ENCODE measurements at places on chromosomes 16 and 17.

DNA sequence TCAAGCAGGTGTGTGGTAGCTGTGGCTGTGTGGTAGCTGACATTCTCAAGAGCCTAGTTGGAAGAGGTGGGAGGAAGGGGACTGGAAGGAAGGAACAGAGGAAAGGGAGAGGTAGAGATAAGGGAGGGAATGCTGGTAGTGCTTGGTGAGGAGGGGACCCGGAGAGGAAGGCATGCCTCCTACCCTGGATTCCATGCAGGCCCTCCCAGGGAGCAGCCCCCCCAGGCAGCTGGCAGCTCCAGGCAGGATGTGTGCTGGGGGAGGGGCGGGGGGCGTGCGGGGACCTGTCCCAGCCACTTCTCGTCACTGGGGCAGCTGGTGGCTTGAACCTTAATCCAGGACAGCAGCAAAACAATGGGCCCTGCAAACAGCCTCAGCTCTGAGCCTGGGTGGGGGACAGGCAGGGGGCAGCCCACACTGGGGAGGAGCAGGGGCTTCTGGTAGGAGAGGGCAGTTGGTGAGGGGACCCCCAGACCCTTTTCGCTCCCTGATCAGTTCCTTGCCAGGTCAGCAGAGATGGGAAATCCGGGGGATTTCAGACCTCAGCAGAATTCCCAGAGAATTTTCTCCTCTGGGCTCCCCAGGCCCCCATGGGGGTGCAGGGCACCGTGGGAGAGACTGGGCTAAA lies 27.1 kb downstream of the ARHGAP23 start:
- no peak for DNase-seq

DNA sequence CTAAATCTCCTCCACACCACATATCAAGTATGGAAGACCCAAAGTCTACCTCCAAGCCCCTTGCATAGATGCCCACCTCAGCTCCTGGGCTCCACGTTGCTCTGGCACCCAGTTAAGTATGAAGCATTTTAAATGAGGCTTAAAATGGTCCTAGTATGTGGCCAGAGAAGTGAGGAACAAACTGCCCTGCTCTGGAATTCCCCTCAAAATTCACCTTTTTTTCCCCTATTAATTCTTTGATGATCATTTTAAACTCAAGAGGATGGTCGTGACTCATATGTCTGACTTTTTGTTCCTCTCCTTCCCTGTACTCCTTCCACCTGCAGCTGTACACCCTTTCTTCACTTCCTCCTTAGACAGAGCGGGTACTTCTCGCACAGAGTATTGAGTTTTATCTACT lies 234.5 kb upstream of the MYOCD start:
- no peak for DNase-seq

GRCh38 chr16:65789161-65789945 lies 577.1 kb upstream of the CDH5 start:
- DNase-seq: no peak

DNA sequence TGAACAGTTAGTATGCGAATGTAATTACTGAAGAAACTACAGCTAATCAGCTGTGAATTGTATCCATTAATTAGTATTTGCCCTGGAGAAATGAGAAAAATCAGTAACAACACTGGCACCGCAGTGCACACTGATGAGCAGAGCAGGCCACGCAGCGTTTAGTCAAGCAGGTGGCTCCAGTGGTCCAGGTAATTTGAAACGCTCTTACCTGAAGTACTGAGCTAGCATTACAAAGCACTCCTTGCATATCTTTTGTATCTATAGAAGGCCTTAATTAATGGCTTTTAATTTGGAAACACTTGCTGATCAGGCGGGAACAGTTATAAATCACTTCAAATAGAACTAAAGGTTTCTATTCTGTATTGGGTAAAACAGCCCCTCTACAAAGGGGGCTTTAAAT lies 76.4 kb downstream of the TOX3 start:
- no peak for DNase-seq

- no peak for DNase-seq
These were observed 1425.1 kb upstream of the CDH8 start for GRCh38 chr16:63461248-63461841.

GRCh38 chr16:804193-805048 lies 3.9 kb upstream of the GNG13 start:
- no peak for DNase-seq

- no peak for DNase-seq
These were observed 496.9 kb upstream of the C16orf82 start for GRCh38 chr16:26569793-26570192.

- DNase-seq: peak; percentile 91
These were observed 11.6 kb upstream of the CBX4 start for GRCh38 chr17:79850571-79851460.

DNA sequence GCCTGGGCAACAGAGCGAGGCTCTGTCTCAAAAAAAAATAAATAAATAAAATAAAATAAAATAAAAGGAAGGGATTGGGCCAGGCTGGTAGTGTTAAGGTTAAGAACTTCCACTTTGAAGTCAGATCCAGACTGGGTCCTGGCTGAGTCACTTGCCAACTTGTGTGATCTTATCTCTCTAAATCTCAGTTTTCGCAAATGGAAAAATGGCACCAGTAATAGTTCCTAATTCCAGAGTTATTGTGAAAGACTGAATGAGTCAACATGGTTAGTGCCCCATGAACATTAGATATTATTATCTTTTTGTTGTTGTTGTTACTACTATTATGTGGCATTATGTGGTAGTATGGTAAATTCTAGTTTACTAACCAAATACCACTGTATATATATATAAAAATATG lies 188.0 kb upstream of the AXIN2 start:
- peak; percentile 66 for DNase-seq

GRCh38 chr16:31071861-31072260 lies 2.2 kb downstream of the ZNF668 start:
- no peak for DNase-seq

Data from HCT116 (cell line).